Mesenteric fat pad (tissue), 1 donor: ENCODE measurements at places on chromosomes 3 and 15. TPM values are rescaled to one million over a fixed set of nuclear protein-coding genes. Genes with fewer than 3 reads are reported as not detected.

GRCh38 chr15:57356636-57357035 is 19.7 kb upstream of the CGNL1 start:
- DNase-seq, result no peak

- no peak for DNase-seq
These were observed 95.4 kb upstream of the KCNAB1 start for GRCh38 chr3:156024904-156025533.

GRCh38 chr3:53046171-53047170 is 598 bp upstream of the SFMBT1 start:
- DNase-seq, result no peak

GRCh38 chr3:184636741-184637316 is 75.0 kb downstream of the MAGEF1 start:
- no peak for DNase-seq

ISLR2 gene
- total RNA-seq, result 0.61 TPM

- DNase-seq, result no peak
These were observed 469.3 kb upstream of the MCTP2 start for GRCh38 chr15:93762036-93762435.

GRCh38 chr3:161822291-161822690 is 325.7 kb downstream of the OTOL1 start:
- DNase-seq, result no peak

RTP3 gene
- total RNA-seq, result not detected

DNA sequence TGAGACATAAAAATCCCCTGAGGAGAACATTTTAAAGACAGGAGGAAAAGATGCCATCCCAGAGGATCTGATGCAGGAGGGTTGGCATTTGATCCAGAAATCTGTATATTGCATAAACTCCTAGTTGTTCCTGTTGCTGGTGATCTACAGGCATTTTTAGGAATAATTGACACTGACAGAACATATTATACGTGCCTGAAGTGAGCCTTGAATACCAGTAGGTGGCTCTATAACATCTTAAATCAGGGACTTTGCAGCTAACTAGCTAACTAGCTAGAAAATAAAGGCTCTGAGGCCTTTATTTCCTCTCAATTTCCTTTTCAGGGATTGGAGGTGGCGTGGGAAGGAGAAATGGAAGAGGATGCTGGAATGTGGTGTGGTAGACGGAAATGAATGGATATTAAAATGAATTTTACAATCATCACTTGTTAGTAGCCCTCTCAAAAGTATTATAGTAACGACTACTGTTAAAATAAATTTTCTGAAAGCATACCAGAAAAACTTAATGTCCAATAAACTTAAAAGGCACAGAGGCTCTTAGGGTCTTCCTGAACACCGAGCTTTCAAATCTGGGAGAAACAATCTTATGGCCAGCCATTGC is 73.8 kb upstream of the ZBED2 start:
- DNase-seq, result no peak

DNA sequence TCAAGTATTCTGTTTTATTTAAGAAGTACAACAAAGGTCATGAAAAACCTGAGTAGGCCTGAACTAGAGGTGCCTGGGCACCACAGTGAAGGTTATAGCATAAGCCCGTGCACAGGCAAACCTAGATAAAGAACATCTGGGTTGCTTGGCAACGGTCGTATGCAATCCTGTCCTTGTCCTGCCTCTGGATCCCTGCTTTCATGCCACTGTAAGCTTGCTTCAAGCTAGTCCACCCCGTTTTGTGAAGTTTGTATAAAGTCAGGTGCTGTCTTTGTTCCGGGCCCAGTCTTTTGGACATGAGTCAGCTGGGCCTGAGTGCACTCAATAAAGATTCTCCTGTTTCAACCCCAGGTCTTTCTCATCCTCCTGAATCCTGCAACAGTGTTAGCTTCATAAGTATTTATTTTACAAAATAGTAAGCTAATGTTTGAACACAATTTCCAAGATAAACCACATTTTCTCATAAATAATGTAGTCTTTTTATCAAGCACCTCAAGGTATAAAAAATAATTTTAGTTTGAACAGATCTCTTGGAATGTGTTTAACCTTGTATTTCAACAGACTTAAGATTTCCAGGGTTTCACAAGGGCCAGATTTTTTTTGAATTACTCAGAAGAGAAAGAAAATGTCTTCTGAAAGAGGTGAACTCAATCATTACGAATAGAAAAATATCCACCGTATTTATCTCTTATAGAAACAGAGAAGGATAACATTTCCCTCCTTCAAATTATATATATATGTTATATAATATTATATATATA is 14.3 kb upstream of the SLC9C1 start:
- no peak for DNase-seq

LSAMP gene
- total RNA-seq, result 1.7 TPM

NEK10 gene
- 0.87 TPM for total RNA-seq

- DNase-seq, result no peak
These were observed 11.6 kb downstream of the ADIPOQ start for GRCh38 chr3:186854146-186854545.

DNA sequence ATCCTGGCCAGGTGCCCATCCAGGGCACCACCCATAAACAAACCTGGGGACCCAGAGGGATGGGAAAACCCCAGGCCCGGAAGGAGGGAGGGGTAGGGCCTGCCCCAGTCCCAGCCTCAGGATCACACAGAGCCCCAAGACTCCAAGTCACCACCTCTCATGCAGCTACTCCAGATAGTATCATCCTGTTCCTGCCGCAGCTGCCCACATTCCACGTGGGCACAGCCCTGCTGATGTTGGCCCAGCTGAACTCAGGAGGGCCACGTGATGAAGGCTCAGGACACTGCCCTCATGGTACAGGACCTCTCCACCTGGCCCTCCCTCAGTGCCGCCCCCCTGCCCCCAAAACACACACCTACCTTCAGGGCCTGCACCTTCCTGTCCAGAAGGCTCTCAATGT is 69.5 kb downstream of the CACNA2D2 start:
- no peak for DNase-seq

DNA sequence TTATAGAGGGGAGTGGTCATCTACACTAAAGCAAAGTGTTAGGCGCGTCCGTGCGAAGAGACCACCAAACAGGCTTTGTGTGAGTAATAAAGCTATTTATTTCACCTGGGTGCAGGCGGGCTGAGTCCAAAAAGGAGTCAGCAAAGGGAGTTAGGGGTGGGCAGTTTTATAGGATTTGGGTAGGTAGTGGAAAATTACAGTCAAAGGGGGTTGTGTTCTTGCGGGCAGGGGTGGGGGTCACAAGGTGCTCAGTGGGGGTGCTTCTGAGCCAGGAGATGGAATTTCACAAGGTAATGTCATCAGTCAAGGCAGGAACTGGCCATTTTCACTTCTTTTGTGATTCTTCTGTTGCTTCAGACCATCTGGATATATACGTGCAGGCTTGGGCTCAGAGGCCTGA is 47.1 kb downstream of the OIP5 start:
- no peak for DNase-seq

DNA sequence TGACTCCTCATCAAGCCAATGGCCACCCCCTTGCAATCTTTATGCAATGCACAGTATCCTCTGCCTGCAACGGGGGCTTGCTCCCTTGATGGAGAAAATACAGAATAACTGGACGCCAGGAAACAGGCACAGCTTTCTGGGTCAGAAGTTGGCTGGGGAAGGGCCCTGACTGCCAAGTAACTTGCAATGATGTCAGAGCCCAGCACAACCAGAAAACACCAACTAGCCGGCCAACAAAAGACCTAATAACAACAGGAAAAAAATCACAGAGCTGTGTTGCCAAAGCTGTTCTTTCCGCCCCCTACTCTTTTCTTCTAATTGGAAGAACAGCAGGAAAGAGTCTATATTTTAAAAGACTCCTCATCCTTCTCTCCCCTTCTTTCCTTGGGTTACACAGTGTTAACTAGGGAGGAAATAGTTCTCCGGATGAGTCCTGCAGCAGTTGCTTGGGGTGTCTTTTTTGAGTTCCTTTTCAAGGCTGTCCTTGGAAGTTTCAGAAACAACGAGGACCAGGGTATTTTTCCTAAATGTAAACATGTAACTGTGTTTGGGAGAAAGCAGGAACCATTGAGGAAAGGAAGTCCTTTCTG is 1.4 kb upstream of the SEMA6D start:
- DNase-seq, result no peak

EIF4G1 gene
- 361 TPM for total RNA-seq

TUSC7 gene
- not detected for total RNA-seq
